ENCODE measurements at places on chromosomes 1 and 21.

DNA sequence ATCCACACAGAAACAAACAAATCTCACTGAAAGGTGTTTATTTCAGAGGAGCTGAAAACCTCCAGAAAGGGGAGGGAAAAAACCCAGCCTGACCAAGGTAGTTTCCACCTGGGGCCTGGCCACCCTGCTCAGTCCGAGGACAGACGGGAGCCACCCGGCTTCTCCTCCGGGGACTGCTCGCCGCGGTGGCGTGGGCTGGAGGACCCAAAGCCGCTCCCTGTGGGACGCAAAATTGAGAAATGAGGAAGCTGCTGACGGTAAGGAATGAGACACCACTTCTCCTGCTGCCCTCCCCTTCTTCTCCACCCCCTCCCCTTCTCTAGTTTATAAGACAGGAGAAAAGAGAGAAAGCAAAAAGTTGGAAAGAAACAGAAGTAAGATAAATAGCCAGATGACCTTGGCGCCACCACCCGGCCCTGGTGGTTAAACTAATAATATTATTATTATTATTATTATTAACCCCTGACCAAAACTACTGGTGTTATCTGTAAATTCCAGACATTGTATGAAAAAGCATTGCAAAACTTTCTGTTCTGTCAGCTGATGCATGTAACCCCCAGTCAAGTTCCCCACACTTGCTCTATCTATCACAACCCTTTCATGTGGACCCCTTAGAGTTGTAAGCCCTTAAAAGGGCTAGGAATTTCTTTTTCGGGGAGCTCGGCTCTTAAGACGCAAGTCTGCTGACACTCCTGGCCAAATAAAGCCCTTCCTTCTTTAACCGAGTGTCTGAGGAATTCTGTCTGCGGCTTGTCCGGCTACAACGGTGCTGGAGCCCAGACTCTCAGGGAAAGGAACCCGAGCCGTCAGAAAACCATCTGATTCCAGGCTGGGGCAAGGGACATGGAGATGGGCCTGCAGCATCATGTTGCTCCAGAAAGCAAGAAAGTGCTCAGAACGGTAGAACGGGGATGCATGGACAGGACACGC lies 12.5 kb downstream of the ITGB2 start:
- DNase-seq = no peak

GRCh38 chr1:15524283-15525049 lies 451 bp upstream of the CASP9 start:
- DNase-seq = peak; percentile 89

DNA sequence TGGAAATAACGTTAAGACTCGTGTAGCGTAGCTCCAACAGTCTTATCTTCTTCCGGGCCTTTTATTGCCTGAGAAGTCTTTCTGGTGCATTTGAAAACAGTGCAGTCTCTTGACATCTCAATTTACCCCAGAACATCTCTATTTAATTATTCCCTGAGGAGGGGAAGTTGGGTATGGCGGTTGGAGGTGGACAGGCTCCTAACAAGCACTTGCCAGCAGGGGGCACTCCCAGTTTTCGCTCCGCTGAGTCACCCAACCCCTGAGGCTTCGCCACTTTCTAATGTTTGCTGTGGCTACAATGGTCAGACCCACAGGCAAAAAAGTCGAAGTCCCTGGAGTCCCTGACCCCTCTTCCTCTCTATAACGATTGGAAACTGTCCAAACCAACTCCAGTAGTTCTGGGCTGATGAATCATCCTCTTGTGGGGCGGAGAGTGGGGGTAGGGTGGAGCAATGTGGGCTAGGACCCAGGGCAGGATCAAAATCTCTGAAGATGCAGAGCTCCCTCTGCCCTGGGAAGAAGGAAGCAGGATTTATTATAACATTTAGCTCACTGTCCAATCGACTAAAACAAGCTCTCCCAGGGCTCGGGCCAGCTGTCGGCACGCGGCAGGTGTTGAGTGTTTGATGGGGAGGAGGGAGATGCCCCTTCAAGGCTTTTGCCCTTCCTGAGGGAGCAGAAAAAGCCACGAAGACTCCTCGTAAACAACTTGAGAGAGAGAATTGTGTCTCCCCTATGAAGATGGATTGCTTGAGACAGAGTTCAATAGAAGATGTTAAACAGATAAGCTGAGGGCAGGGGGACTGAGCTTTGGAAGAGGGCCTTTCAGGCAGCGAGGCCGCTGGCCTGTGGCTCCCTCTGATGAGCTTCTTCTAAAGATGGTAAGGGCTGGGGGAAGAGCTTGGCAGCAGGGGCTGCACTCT lies 85.7 kb downstream of the BRINP2 start:
- DNase-seq = no peak

DNA sequence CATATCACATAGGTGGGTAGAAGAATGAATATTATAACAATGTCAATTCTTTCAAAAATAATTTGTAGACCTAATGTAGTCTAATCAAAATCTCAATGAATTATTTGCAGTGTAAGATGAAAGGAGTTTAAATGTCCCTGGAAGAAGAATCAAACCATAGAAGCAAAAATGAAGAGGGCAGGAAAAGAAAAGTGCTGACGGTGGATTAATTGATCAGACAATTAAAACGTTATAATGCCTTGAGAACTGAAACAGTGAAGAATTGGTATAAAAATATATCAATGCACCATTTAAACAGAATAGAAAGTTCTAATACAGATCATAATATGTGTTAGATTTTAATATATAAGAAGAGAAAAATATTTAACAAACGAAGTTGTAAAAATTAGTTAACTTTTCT lies 109.8 kb downstream of the TYW3 start:
- no peak for DNase-seq

DNA sequence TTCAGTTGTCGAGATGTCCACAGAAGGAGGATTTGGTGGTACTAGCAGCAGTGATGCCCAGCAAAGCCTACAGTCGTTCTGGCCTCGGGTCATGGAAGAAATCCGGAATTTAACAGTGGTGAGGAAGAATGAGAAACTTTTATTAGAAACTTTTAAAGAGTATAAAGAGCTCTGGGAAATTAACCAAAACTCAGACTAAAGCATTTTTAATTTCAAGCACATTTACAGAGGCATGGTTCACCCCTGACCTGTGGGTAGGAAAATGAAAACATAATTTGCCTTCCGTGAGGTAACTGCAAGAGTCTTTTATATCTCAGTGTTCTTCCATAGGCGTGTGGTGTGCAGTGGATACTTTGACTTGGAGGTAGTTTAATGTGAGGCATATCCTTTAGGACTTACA lies 44.8 kb upstream of the KCNQ4 start:
- no peak for DNase-seq

GRCh38 chr1:156537027-156537426 lies 35.3 kb downstream of the IQGAP3 start:
- no peak for DNase-seq

- no peak for DNase-seq
Observed at GRCh38 chr1:44970317-44970716, 16.1 kb downstream of the EIF2B3 start.

DNA sequence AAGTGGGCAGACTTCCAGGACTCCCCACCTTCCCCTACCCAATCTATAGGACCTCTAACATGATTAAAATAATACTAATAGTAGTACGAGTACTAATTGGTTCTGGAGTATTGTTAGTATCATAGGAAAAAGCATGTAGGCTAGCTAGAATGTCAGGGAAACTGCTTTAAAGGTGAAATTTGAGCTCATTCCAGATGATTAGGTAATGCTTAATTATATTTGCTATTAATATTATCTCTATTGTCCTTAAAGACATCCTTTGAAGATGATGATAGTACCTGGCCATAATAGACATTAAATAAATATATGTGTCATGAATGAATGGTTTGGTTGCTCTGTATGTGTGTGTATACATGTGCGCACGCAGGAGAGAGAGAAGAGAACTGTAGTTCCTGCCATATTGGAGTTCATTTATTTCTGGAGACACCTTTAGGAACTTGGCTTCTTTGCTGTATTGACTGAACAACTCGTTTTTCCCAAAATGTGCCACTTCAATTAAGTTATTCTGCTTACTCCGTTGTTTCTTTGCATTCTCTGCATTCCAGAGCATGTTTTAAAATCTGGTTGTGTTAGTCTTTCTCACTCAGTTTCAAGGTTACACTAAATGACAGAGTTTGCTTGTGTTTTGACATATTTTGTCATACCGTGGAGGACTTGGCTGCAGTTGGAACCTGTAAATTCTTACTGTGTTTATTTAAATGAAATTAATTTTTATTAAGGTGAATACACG lies 117.1 kb downstream of the OSBPL9 start:
- DNase-seq = peak; percentile 15

DNA sequence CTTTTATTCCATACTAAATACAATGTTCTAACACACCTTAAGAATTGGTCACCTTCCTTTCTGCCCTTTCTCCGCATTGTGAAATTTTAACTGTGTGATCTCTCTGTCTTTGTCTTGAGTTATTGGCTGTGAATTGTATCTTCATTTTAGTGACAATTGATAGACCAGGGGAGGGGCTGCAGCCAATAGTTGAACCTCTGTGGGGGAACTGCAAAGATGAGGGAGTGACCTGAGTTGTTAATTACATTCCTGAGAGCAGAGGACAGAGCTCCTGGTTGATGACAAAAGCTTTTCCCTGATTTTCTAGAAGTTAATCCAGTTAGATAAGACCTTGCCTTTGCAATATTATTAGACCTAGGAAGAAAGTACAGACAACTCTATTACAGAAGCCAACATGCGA lies 1535.7 kb downstream of the BRINP3 start:
- DNase-seq = no peak

- DNase-seq = no peak
Observed at GRCh38 chr1:58815686-58816071, 31.8 kb upstream of the JUN start.

DNA sequence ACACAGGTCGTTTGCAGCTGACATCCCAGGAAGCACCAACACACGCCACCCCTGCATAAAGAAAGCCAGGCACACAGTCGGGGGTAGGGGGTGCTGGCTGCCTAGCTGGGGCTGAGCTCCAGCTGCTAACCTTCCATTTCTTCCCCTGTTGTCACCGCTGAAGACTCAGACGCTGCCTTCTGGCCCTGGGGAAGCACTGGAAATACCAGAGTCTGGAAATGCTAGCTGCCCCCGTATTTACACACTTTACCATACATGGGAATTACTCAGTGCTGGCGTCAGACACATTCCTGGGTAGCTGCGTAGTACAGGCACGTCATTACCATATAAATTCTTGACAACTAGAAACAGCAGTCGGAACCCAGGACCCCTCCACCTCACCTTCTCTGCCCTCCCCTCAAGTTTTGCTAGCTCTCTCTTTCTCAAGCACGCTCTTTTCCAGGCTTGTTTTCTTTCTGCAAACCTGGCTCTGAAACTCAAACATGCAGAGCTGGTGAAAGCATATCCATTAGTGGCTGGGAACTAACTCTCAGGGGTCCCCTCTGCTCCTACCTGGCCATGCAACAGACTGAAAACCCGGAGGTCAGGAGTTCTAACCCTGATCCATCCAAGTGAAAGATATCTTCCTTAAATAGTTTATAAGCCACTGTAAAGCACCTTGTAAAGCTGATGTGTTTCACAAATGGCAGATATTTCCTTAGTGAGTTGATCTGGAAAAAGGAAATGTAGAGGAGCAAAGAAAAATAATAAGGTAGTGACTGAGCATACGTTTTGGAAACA lies 3.3 kb downstream of the CSRP1 start:
- no peak for DNase-seq

GRCh38 chr21:33070998-33071769 lies 1.2 kb downstream of the OLIG1 start:
- no peak for DNase-seq

- no peak for DNase-seq
Observed at GRCh38 chr1:88730995-88731394, 46.9 kb downstream of the PKN2 start.

GRCh38 chr1:25030674-25031589 lies 100.9 kb upstream of the RUNX3 start:
- DNase-seq = no peak

GRCh38 chr1:103327054-103327719 lies 198.3 kb upstream of the RNPC3 start:
- no peak for DNase-seq

GRCh38 chr1:245888809-245889208 lies 618.3 kb downstream of the SMYD3 start:
- DNase-seq = no peak

GRCh38 chr1:101632548-101633272 lies 364.0 kb downstream of the OLFM3 start:
- no peak for DNase-seq

DNA sequence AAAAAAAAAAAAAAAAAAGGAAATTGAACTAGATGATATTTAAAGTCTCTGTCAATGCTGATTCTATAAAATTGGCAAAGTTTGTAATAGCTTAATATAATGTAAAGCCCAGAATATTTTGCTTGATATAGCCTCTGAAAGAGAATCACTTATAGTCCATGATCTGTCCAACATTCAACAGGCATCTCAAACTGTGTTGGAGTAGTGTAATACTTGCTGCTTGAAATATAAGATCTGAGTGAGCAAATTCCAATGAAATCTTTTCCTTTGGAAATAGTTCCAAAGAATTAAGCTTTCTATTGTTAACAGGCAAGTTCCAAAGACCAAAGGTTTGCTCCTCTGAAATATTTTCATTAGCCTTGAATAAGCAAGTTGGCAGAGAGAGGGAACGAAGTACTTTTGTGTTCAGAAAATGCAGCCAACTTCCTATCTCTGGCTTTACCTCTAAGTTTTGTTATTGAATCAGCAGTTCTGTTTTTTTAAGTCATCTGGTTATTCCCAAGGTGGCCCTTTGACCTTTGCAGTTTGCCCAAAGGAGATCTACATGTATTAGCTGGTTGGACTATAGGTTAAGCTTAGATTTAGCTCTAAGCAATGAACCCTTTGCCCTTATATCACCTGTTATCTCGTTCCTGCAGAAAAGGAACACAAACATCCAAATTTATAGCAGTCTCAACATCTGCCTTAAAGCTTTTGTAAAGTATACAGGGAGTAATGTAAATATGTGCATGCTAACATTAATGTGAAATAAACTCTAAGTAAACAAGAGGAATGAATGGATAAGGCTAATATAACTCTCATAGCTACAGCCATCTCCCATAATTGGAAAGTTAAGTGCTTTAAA lies 24.4 kb upstream of the CEP350 start:
- DNase-seq = no peak

DNA sequence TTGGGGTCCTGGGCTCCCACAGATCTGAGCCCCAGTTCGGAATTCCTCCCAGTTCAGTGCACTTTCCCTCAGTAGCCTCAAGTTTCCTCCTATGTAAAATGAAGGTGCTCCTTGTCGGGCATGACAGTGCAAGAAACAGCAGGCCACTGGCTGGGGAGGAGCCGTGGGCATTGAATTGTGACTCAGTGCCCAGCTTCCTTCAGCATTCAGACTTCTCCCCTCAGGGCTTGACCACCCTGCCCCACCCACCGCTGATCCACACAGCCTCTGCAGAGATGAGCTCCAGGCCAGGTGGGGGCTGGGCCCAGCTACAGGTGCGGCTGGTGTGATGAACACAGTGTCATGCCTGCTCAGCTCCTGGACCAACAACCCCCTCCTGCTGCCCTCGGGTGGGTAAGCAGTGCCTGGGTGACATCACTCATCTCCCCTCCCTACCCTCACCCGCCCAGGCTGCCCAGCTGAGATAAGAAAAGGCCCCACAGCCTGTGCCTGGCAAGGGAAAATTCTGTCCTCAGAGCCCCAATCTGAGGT lies 4.9 kb downstream of the MOB3C start:
- DNase-seq = no peak

- no peak for DNase-seq
Observed at GRCh38 chr1:38662126-38662525, 197.4 kb downstream of the RRAGC start.

GRCh38 chr1:28078680-28079626 lies 9.5 kb downstream of the EYA3 start:
- DNase-seq = no peak
